ENCODE measurements at places on chromosomes 1 and 21.

GRCh38 chr1:32719681-32720275, 17.2 kb upstream of the SYNC start:
- DNase-seq, result no peak

- no peak for DNase-seq
These were observed 9.2 kb downstream of the C1orf198 start for GRCh38 chr1:230858918-230859729.

GRCh38 chr1:35932941-35933340, 2.0 kb downstream of the AGO3 start:
- DNase-seq, result no peak

DNA sequence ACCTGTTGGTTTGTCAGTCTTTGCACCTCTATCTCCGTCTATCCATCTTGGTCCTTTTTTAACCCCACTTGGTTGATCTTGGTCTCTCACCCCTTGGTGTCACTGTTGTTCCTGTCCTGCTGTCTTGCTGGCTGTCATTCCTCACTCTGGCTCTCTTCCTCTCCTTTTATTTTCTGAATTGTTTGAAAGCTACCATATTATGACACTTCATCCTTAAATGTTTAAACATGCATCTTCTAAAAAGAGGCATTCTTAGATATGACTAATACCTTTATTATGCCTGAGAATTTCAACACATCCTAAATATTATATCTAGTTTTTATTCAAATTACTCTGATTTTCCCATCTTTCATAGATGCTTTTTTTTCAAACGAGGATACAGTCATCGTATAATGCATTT, 37.0 kb downstream of the BACH1 start:
- DNase-seq, result no peak

DNA sequence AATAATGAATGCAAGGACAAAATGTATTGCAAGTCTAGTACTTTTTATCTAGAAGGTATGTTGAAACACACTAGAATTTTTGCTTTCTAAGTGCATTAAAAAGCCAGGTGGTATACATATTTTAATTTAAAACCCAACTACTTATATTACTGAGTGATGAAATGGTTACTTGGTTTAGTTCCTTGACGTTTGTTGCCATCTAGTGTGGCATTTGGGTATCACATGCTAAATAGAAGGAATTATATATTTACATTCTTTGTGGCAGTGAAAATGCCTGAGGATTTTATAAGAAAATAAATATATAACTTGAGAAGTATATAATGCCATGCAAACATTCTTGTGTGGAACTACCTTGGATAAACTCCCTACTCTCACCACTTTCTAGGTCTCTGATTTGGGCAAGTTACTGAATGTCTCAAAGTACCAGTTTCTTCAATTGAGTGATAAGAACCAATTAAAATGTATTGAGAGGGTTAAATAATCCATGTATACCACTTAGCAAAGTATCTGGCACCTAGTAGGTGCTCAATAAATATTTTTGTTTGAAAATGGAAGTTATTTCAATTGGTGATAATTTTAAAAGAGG, 69.6 kb downstream of the SDCCAG8 start:
- no peak for DNase-seq

- DNase-seq, result no peak
These were observed 13.2 kb downstream of the CAPN9 start for GRCh38 chr1:230760360-230760827.

DNA sequence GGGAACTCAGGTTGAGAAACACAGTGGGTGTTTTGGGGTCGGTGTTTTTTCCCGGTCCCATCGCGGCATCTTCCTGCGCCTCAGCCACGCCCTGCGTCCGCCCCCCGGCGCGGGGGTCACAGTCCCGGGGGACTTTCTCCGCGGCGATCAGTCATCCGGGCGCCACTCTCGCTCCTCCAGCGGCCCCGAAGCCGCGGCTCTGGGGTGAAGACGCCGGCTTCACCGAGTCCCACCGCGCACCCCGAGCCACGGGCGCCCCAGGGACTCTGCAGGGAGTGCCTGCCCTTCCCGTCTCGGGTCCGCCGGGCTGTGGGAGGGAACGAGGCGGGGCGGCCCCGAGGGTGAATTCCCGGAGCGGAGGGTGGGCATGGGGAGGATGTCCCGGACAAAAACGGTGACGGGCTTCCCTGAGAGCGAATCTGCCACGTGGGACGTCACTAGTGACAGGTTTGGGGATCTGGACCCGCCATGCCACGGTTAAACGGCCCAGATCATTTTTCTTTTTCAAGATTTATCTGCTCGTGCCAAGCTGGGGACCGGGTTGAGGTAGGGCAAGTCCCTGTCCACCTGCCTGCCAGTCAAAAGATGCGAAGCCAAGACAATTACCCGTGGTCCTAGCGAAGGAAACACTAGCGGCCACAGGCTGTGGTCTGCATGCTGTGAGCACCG, 717 bp upstream of the BATF3 start:
- no peak for DNase-seq

DNA sequence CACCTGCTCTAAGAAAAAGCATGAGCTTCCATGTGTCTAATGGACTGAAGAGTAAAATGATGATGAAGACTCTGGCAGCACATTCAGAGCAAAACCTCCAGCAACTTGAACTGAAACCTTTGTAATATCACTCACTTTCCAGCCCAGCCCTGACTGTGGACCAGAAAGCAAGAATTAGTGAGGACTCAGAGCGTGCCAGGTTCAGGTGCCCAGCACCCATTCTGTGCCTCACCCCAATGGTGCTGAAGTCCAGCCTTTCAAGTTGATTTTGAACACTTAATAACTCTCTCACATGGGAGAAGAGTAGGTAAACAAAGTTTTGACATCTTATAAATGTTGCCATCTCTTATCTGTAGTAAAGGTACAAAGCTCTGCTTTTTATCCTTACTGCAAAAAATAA, 350.0 kb downstream of the KCNH1 start:
- DNase-seq, result no peak

DNA sequence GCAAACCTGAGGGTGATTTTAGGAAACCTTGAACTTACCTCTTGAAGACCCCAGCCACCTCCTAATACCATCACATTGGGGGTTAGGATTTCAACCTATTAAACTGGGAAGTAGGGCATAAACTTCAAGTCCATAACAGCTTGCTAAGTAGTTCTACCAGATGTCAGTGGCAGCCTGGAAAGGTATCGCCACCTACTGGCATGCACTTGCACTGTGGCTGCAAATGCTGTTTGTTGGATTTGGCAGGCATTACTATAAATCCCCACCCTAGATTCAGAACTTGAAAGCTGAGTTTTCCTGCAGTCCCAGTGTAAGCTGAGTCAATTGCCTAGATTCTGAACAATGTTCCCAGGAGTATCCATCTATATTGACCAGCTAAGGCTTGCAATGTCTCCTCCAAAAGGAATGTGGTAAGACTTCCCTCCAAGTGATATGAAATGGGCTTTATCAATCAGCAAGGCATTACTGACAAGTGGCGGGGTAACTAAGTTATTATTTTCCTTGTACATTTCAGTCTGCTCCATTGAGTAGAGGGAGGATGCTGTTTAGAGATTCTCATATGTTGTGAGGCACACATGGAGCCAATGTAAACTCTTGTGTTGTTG, 474.5 kb downstream of the PTPRC start:
- no peak for DNase-seq
